ENCODE measurements at places on chromosomes 2 and 18. TPM values are rescaled to one million over a fixed set of nuclear protein-coding genes. Genes with fewer than 3 reads are reported as not detected.

Gene ASPRV1
- 0.36 TPM for total RNA-seq

Gene MROH2A
- total RNA-seq, result not detected

Gene POTEJ
- not detected for total RNA-seq

Gene MSTN
- total RNA-seq, result not detected

Gene GALNT5
- total RNA-seq, result 0.24 TPM

Gene FOXD4L1
- not detected for total RNA-seq
